ENCODE measurements at places on chromosomes 16 and 17.

DNA sequence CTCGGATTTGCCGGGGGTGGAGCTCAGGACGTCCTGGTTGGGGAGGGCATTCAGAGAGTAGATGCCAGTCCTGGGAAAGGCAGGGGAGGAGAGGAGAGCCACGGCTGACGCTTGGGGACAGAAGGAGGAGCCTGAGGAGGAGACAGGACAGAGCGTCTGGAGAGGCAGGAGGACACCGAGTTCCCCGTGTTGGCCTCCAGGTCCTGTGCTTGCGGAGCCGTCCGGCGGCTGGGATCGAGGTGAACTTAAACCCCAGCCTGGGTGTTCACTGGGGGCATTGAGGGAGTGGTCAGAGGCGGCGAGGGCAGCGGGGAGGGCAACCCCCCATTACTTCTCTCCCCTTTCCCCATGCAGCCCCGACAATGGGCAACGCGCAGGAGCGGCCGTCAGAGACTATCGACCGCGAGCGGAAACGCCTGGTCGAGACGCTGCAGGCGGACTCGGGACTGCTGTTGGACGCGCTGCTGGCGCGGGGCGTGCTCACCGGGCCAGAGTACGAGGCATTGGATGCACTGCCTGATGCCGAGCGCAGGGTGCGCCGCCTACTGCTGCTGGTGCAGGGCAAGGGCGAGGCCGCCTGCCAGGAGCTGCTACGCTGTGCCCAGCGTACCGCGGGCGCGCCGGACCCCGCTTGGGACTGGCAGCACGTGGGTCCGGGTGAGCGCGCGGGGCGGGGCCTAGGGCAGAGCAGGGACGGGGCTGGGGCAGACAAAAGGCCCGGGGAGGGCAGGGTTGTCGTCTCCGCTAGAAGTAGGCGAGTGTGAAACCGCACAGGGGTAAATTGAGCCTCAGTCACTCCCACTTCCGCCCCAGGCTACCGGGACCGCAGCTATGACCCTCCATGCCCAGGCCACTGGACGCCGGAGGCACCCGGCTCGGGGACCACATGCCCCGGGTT lies 3.7 kb downstream of the NOL3 start:
- no peak for DNase-seq

DNA sequence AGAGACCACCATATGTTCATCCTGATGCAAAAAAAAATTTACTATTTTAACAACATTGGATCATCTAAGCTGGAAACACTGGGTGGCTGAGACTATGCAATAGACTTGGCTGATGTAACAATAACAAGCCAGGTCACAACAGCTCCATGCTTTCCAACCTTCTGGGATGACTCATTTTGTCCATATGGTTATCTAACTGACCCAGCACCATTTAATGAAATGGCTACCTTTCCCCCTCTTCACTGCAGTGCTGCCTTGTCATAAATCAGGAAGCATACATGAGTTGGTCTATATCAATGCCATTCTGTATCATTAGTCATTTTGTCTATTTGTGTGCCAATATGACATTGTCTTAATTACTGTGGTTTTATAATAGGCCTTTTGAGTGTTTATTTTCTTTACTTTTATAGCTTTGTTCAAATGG lies 217.6 kb upstream of the KCNJ16 start:
- DNase-seq: no peak

- no peak for DNase-seq
Measured at GRCh38 chr16:56125922-56126321, 65.4 kb upstream of the GNAO1 start.

DNA sequence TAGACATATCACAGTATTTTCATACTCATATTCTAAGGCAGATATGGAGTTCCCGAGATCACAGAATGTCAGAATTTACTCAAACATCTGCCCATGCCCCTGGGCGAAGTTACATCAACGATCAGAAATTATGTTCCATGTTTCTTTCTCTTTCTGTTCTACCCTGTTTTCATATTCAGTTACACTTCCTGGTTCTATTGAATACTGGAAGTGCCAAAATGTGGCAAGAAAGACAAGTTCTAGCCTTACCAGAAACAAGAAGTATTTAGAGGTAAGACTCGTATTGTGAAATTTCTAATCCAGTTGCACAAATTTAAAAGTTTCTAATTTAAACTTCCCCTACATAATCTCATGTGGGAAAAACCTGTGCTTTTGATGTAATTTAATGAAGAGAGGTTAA lies 36.1 kb downstream of the KCNJ2 start:
- DNase-seq: no peak

DNA sequence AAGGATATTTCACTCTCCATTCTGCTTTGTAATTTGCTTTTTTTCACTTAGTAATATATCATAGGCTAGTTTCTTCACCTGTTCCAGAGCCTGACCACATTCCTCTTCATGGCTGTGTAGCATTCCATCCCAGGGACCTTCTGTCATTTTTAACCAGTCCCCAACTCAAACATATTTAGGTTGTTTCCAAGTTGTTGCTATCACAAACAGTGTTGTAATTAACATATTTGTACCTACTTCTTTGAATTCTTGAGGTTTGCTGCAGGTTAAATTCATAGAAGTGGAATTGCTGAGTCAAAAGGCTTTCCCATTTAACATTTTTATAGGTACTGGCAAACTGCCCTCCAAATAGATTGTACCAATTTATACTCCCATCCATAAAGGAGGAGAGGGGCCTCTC lies 65.1 kb upstream of the MED9 start:
- no peak for DNase-seq

GRCh38 chr17:49556223-49556943 lies 19.3 kb upstream of the NXPH3 start:
- no peak for DNase-seq

DNA sequence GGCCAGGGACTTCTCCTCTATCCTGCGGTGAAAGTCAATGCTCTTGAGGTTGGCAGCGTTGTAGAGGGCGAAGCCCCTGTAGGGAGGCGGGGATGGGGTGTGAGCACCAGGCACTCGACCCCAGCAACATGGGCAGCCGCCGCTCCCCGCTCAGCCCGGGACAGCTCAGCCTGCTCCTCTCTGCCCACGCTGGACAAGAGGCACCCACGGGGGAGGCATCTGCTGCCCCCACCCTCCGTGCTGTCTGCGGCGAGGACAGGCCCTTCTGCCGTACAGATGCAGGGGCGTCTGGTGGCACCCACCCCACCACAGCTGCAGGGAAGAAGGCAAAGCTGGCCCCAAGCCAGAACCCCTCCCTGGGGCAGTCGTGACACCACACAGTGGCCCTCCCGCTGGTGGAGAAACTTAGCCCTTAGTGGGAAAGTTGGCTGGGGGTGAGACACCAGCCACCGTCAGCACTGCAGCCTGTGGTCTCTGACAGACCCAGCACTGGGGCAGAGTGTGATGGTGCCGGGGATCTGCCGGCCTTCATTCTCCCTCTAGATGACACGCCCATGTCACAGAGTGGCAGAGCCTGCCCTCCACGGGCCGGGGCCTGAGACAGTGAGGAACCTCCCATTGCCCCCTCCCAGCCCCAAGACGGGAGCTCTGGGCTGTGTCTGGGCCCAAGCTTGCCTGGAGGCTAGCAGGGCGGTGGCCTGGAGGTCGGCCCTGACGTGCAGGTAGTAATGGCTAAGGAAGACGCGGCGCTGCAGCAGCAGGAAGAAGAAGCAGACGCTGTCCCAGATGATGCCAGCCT lies 19.5 kb downstream of the CTU2 start:
- DNase-seq: no peak

DNA sequence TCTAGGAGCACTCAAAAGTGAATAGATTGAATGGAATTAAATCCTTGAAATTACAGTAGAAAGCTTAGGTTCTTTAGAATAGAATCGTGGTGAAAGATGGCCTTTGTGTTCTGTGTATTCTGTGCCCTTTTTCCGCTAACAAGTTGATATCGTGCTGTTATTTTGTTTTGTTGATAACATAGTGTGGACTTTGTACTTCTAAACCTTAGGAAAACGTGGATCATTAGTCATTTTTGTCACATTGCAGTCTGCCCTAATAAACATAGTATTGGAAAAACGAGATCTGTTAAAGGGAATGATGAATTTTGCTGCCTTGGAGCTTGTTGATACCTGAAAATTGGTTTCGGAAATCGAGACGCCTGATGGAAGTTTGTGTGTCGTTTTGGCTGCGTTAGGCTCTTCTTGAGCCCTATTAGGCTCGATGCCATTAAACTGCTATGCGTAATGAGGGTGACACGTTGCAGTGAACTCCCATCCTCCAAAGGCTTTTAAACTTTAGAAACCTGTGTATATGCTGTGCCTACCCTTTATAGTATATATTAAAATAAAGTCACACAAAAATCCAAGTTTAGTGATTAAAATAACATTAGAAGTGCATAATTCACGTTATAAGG lies 145.7 kb downstream of the PRKCA start:
- DNase-seq: no peak

DNA sequence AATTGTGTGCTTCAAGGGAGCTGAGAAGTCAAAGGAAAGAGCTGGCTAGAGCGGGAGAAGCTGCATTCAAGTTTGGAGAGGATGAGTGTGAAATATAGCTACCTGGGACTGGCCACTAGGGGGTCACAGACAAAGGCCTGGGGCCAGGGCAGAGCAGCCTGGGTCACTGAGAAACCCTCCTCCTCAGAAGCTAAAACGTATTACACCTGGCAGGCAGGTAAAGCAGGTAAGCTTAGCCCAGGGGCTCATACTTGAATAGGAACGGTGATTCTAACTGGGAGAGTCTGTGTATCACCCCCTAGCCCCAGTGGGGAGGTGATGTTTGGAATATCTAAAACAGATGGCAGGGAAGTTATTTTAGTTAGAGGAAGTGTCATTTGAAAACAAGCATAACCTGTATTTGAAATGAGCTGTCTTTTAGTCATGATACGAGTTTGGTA lies 6.8 kb downstream of the KRT37 start:
- no peak for DNase-seq

DNA sequence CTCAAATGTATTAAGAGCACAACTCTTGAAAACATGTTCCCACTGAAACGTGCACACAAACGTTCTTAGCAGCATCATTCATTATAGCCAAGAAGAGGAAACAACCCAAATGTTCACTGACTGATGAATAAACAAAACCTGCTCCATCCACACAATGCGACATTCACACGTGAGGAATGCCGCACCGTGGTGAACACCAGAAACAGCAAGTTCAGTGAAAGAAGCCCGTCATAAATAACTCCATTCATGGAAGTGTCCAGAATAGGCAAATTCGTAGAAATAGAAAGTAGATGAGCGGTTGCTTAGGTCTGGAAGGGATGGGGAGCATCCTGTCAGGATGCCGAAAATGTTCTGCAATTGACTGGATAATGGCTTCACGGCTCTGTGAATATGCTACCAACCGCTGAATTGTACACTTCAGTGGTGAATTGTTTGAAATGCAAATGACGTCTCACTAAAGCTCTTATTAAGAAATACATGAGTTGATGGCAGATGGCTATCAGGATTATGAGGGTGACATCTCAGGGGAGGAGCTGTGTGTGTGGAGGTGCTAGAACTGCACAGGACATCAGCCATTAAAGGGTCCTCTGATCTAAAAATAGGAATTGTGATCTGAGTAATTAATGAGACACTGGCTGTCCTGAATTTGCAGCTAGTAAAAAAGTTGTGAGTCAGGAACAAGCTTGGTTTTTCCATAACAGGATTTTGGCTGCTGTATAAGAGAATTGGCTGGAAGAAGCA lies 771.0 kb downstream of the KCNJ18 start:
- DNase-seq: no peak

DNA sequence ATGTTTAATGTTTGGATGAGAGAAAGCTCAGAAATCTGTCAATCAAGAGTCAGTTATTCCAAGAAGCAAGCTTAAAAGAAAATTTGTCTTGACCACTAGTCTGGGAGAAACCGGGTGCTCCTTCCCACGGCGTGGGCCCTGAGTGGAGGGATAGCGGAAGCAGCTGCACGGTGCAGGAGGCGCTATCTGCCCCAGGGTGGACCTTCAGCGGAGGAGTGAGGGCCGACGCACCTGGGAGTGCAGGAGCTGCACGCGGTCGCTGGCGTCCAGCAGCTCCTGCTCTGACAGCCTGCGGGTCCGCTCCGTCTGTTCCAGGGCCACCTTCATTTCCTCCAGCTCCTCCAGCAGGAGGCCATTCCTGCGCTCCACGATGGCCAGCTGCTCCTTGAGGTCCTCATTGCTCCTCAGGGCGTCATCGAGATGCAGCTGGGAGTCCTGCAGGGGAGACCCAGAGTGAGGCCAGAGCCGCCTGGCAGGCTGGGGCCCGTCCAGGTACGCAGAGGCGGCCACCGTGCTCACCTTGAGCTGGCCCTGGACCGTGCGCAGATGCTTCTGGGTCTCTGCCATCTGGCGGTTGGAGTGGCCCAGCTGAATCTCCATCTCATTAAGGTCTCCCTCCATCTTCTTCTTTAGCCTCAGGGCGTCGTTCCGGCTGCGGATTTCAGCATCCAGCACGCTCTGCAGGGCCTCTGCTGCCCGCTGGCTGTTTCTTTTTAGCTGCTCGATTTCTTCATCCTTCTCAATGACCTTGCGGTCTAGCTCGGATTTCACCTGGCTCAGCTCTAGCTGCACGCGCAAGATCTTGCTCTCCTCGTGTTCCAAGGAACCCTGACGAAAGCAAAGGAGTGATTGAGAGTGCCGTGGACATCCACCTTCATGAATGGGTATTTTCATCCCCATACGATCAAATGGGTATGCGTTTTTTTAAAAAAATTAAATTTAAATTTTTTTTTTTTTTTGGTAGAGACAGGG lies 63.5 kb downstream of the MYH13 start:
- no peak for DNase-seq

GRCh38 chr16:14196539-14196938 lies 125.4 kb downstream of the MRTFB start:
- DNase-seq: no peak

DNA sequence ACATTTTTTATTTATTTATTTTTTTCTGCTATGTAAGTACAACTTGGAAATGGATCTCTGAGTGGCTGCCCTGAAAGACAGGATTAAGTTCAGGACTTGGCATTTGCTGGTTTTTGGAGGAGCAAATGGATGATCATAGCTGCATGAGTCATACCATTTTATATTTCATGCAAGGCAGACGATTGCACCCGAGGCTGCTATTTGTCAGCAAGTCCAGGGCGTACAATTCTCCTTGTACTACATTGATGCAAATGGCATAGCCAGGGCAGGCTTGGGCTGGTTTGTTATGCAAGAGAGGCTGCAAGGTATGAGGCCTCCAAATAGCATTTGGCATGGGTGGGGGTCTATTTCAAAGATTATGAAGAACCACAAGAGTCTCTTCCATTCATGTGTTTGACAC lies 81.2 kb upstream of the CACNG3 start:
- no peak for DNase-seq

DNA sequence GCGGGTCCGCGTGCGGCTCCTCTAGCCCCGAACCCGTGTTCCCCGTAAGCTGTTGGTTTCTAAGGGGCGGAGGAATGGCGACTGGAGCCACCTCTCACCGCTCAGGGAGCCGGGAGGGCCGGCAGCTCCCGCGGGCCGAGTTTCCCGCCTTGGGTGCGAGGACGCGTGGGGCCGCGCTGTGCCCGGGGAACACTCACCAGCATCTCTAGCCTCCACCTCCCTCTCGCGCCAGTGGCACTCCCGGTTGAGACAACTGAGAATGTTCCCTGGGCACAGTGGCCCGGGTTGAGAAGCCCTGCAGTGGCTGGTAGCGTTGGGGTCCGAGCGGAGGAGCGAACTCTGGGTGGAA lies 560 bp downstream of the TELO2 start:
- DNase-seq: no peak

All from NCI-H187 treated with DMSO at 0.1 percent for 48 hours (cell line).